ENCODE measurements at places on chromosomes 16 and 17. TPM values are rescaled to one million over a fixed set of nuclear protein-coding genes. Genes with fewer than 3 reads are reported as not detected.

GRCh38 chr16:19757762-19758595, 39.9 kb downstream of the IQCK start:
- H3K4me3 ChIP-seq, result no peak overlapping the region
- H3K27ac ChIP-seq, result 0 out of 2 replicates have a peak overlapping the region, but pooled peaks have one; percentile 24

Gene TMEM235
- 0.24 TPM for total RNA-seq

DNA sequence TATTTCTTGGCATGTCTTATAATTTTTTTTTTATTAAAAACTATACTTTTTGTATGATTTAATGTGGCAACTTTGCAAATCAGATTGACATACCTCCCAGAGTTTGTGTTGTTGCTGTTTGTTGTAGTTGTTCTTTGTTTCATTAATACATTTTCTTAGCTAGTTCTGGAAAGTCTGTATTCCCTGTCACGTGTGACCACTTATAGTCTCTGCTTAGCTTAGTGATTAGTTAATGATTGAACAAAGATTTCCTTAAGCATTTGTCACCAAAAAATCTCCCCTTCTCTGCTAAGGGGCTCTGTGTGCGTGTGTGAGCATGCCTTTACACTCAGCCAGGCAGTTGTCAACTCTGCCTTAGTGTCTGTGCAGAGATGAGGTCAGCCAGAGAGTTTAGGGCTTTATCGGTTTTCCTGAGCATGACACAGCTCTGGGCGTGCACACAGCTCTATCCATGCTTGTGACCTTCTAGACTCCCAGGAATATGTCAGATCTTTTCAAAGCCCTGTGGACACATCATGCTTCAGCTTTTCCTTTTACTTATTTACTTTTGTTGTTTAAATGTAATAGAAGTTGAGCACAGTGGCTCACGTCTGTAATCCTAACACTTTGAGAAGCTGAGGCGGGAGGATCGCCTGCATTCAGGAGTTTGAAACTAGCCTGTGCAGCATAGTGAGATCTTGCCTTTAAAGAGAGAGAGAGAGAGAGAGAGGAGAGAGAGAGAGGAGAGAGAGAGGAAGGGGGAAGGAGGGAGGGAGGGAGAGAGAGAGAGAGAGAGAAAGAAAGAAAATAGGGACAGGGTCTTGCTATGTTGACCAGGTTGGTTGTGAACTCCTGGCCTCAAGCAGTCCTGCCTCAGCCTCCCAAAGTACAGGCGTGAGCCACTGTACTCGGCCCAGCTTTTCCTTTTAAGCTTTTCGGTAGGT, 21.9 kb downstream of the DNAI2 start:
- no peaks in the 10 kb centered on the region for H3K4me1 ChIP-seq
- no peak overlapping the region for H3K4me3 ChIP-seq
- DNase-seq, result no peak
- peaks cover 2% of the 10 kb centered on the region for H3K27me3 ChIP-seq
- H3K27ac ChIP-seq, result no peak overlapping the region
- H3K36me3 ChIP-seq, result no peaks in the 10 kb centered on the region

Gene GNGT2
- total RNA-seq, result 0.70 TPM

DNA sequence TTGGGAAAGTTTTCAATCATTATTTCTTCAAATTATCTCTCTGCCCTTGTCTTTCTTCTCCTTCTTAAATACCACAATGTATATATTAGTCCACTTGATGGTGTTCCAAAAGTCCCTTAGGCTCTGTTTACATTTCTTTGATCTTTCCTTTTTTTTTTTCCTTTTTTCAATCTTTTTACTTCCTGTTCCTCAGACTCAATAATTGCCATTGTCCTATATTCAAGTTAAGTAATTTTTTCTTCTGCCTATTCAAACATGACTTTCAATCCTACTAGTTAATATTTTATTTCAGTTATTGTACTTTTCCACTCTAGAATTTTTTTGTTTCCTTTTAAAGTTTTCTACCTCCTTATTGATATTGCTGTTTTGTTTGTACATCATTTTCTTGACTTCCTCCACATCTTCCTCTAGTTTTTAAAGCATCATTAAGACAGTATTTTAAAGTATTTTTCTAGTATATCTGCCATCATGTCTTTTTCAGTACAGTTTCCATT, 15.8 kb upstream of the UQCRC2 start:
- H3K27me3 ChIP-seq, result no peaks in the 10 kb centered on the region
- H3K36me3 ChIP-seq, result no peaks in the 10 kb centered on the region
- peaks cover 4% of the 10 kb centered on the region for H3K4me1 ChIP-seq
- H3K27ac ChIP-seq, result no peak overlapping the region
- DNase-seq, result no peak

DNA sequence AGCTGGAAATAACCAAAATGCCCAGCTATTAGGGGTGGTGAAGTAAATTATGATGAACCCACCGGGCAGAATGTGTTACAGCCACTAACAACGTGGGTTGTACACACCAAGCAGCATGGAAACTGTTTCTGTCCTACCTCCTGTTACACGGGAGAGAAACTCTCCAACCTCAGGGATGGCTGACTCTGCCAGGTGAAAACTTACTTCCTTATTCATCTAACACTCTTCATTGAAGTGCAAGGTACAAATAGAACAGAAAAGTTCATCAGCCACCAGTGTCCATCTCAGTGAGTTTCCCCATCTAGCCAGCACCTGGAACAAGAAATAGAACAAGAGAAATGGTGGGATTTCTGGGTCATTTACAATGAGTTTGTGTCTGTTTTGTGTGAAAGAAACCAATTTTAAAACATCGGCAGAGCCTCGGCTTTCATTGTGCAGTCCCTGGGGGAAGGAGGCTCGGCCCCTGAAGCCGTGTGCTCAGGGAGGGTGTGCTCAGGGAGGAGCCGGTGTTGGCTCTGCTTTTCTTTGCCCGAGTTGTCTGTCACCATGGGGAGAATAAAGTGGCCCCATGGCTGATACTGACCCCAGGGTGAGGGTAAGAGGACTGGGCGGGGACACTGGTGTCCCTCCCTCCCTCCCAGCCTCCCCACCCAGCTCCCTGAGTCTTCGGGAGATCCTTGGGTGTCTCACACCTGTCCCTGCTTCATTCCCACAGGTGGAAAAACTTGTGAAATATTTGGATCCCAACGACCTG, 39.8 kb downstream of the RAB11FIP4 start:
- no peak overlapping the region for H3K4me3 ChIP-seq
- H3K36me3 ChIP-seq, result no peaks in the 10 kb centered on the region
- no peaks in the 10 kb centered on the region for H3K27me3 ChIP-seq
- no peak for DNase-seq
- no peak overlapping the region for H3K27ac ChIP-seq

DNA sequence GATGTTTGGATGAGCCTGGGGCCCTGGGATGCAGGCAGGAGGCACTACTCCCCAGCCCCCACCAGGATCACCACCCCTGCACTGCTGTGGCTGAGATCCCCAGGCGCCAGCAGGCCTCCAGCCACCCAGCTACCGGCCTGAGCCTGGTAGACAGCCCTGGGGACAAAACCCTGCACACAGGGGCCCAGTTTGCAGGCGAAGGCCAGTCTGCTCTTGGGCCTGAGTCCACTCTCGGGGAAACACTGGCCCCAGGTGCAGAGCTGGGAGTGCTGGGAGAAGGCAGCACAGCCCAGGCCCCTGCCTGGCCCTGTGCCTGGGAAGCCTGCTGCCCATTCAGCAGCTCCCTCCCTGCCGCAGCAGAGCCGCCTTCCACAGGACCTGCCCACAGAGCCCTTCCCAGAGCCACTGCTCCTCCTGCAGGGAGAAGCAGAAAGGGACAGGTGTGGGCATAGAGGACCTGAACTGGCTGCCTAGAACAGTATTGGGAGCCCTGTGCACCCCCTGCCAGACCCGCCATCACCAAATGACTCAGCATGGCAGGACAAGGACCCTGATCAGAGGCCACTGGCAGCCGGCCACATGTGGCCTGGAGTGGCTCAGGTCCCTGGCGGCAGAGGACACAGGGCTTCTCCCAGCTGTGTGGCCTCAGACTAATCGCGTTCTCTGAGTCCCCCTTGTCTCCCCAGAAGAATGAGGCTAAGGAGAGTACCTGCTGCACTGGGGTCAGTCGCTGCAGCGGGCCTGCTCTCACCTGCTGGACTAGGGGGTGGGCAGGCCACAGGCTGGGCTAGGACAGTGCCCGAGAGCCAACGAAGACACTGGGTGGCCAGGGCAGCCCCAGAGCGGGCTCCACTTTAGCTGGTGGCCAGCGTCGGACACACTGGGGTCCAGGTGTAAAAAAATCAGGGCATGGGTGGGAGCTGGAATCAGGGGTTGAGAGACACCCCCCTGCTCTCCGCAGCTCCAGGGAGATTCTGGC, 10.7 kb downstream of the MSRB1 start:
- DNase-seq, result peak; percentile 59
- no peak overlapping the region for H3K4me3 ChIP-seq
- H3K27me3 ChIP-seq, result peaks cover 31% of the 10 kb centered on the region
- H3K27ac ChIP-seq, result no peak overlapping the region
- no peaks in the 10 kb centered on the region for H3K36me3 ChIP-seq
- H3K4me1 ChIP-seq, result peaks cover 3% of the 10 kb centered on the region

Gene CCL18
- total RNA-seq, result not detected

DNA sequence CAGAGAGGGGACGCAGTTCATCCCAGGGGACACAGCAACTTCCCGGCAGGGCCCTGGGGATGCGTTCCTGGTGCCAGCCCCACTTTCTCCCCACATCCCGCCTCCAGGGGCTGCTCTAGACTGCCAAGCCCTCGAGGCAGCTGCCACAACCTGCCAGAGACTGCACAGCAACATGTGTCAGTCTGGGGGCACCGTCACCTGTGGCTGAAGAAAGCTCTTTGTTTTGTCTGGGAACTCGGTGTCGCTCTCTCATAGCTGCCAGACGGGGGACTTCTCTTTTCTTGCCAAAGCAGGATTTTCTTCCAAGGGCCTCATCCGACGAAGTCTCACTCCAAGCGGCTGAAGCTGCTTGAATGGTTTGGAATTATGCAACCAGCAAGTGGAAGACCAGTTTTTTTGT, 43.7 kb downstream of the COTL1 start:
- no peaks in the 10 kb centered on the region for H3K27me3 ChIP-seq
- peaks cover 6% of the 10 kb centered on the region for H3K4me1 ChIP-seq
- H3K4me3 ChIP-seq, result no peak overlapping the region
- peak overlapping the region; percentile 68 for H3K27ac ChIP-seq

Gene ATP2C2
- 4.3 TPM for total RNA-seq

GRCh38 chr17:12815642-12816141, 26.4 kb downstream of the ARHGAP44 start:
- H3K27me3 ChIP-seq, result no peaks in the 10 kb centered on the region
- peaks cover 17% of the 10 kb centered on the region for H3K4me1 ChIP-seq
- H3K4me3 ChIP-seq, result no peak overlapping the region
- peaks cover 11% of the 10 kb centered on the region for H3K36me3 ChIP-seq

DNA sequence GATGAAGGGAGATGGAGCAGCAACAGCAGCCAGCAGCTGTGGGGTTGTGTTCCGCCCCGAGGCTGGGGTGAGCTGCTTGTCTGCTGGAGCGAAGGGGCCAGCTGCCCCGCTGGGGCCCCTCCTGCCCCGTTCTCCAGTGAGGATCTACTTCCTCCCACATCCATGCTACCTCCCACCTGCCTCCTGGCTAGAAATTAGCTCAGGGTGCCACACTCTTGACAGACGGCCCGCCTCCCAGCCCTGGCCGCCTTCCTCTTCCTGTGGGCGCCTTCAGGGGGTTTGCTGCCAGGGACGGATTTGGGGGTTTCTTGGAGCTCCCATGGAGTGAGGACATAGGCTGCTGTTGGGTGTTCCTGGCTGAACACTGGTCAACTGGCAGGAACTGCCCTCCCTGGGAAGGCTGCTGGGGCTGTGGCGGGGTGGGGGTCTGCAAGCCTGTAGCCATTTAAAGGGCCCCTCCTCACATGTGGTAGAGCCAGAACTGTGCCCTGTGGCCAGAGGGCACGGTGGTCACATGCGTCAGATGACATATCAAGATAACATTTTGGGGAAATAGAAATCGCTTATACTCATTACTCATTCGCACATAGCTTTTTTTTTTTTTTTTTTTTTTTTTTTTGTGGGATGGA, 13.1 kb downstream of the TBC1D24 start:
- no peaks in the 10 kb centered on the region for H3K36me3 ChIP-seq
- H3K27me3 ChIP-seq, result no peaks in the 10 kb centered on the region
- H3K4me3 ChIP-seq, result no peak overlapping the region
- no peak for DNase-seq
- H3K4me1 ChIP-seq, result 0 out of 2 replicates have a peak, but pooled peaks cover 4% of the 10 kb centered on the region
- no peak overlapping the region for H3K27ac ChIP-seq

DNA sequence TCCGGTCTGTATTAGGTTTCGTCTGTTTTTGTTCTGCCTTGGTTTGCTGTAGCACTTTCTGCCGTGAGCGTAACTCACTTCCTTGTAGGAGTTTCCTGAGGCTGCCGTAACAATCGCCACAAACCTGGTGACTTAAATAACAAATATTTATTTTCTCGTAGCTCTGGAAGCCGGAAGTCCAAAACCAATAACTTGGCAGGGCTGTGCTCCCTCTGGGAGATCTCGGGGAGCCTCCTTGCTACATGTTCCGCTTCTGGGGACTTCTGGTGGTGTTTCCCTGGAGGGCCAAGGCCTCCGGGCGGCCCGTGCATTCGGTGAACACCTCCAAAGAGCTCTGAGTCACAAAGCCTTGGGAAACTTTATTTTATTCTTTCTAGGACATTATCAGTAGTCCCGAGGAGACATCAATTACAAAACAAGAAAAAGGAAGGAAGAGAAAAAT, 6.8 kb upstream of the WDR45B start:
- no peak for DNase-seq
- H3K4me3 ChIP-seq, result no peak overlapping the region
- H3K27me3 ChIP-seq, result peaks cover 3% of the 10 kb centered on the region

DNA sequence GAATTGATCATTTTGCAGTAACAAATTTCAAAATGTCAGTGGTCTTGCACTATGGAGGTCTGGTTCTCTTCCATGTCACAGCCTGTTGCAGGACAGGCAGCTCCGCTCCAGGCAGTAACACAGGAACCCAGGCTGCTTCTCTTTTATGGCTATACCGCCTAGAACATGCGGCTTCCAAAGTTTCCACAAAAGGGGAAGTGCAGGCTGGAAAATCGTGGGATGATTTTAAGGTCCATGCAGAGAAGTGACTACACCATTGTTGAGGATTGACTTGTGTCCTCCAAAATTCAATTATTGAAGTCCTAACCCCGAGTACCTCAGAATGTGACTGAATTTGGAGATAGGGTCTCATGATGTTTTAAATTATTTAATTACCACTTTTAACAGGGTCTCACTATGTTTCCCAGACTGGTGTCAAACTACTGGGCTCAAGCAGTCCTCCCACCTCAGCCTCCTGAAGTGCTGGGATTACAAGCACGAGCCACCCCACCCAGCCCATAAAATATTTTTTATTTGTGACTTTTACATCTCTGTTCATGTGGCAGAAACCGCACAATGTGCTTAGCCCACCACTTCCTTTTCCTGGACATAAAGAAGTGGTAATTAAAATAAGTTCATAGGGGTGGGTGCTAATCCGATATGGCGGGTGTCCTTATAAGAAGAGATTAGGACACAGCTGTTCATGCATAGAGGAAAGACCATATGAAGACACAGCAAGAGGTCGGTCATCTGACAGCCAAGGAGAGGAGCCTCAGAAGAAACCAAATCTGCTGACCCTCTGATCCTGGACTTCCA, 279.2 kb upstream of the RPL38 start:
- no peak for DNase-seq
- H3K27me3 ChIP-seq, result peaks cover 23% of the 10 kb centered on the region
- no peak overlapping the region for H3K4me3 ChIP-seq
- no peaks in the 10 kb centered on the region for H3K4me1 ChIP-seq

GRCh38 chr17:81681672-81682071, 1.9 kb downstream of the ARL16 start:
- no peak overlapping the region for H3K27ac ChIP-seq
- peaks cover 14% of the 10 kb centered on the region for H3K36me3 ChIP-seq
- H3K4me3 ChIP-seq, result no peak overlapping the region
- no peaks in the 10 kb centered on the region for H3K27me3 ChIP-seq
- no peak for DNase-seq
- peaks cover 12% of the 10 kb centered on the region for H3K4me1 ChIP-seq

Gene ZG16B
- total RNA-seq, result not detected

Gene BEAN1
- 0.07 TPM for total RNA-seq

Gene PTX4
- total RNA-seq, result 0.18 TPM

Measured in WTC11 (cell line).